Activated CD4-positive, alpha-beta T cell treated with anti-CD3 and anti-CD28 coated beads for 24 hours (primary cell): ENCODE measurements at places on chromosomes 12 and 14.

DNA sequence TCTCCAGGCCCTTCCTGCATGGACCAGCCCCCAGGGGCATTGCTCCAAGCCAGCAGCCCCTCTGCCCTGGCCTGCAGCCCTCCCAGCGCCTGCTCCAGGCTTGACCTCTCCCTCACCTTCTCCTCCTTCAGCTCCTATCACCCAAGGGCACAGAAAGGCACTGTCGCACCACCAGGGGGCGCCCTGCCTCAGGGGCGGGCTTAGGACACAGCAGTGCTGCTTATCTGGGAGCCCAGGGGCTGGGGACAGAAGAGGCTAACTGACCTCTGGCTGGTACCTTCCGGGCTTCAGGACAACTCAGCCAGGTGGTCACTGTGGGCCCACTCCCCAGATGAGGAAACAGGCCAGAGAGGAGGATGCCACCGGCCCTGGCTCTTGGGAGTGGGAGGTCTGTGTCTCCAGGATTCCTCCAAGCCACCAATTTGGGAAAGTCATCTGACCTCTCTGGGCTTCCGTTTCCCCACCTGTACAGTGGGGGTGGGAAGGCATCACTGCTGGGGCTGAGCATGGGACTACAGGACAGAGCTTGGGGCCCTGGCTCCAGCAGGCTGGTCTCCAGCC lies 25.3 kb upstream of the GPR132 start:
- peak; percentile 85 for DNase-seq

- no peak for DNase-seq
These were observed 861 bp upstream of the SLC48A1 start for GRCh38 chr12:47772094-47772660.

DNA sequence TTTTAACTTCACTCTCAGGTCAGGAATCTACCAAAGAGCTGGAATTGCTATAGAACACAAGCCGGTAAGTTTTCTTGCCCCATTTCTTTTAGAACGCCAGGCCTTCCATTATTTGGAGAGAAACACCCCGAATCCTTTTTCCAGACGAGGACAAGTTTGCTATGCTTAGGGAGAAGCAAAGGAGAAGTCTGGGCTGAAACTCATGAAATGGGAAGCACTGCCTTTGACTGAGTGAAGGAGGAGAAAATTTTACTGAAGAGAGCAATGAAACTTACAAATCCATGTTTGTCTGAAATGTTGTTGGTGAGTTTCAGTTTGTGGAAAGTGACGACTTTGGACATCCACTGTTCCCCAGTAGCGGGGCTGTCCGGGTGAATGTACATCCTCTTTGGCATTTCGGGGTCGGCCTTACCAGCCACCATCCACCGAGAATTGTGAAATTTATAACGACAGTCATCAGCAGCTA lies 3.3 kb downstream of the TBX3 start:
- DNase-seq = no peak

DNA sequence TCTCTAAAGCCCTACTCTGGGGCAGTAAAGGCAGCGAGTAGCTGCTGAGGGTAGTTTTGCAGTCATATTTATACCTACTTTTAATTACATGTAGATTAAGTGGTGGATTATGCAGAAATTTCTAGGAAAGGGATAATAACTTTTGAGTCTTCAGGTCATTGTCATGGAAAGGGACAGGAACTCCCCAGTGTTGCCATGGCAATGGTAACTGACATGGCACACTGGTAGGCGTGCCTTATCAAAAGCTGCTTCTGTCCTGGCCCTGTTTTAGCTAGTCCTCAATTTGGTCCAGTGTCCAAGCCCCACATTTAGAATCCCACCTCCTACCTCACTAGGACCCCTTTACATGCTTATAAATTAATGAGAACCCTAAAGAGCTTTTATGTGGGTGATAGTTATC lies 303.1 kb downstream of the VRK1 start:
- DNase-seq = no peak

- DNase-seq = no peak
These were observed 50.9 kb downstream of the CCDC88C start for GRCh38 chr14:91366749-91367148.

DNA sequence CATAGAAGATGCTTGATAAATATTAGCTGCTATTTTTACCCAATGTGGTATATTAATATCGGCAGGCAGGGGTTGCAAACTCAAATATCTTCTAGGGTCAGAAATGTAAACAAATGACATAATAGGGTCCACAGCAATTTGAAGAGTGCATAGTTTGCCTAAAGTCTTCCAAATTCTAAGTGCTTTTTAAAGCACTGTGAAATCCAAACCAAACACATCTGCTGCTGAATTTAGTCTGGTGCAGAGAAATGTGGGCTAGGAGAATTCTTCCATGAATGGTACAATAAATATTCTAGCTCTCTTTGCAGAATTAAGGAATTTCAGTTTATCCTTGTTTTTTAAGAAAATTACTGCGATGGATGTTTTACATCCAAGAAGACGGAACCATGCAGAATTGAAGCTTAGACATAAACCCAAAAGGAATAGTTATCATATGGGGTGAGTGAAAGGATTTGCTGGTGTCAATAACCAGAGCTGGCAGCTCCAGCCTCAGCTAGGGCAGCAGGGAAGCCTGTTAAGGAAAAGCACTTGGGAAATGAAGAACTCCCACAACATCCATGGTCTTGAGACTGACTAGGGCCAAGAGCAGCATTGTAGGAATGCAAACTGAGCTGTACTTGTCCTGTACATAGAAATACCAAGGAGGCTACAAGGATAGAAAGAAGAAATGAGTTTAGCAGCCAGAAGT lies 65.5 kb downstream of the PTPRR start:
- no peak for DNase-seq
